NCI-H345 (cell line): ENCODE measurements at places on chromosomes 16 and 17.

GRCh38 chr17:42050393-42051012, at the start of gene C17orf113:
C17orf113 (minus strand) TSS chr17:42050601; CDS start chr17:42043376, 7,225 bp downstream.
- peak; percentile 57 for DNase-seq

GRCh38 chr17:69269131-69269998, 40.7 kb upstream of the ABCA10 start:
- DNase-seq, result no peak

DNA sequence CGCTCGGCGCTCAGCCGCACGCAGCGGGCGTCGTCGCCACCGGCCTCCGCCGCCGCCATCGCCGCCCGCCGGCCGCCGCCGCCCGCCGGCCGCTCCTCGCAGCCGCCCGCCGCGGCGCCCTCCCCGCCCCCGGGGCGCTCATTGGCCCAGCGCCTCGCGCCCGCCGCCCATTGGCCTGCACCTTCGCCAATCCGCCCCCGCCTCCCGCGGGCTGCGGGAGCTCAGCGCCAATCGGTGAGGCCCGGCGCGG, at the start of gene PGP:
Gene PGP (minus strand): TSS at position 122 of the 250 bp plus-strand sequence. CDS start 63 bp downstream, at position 59.
- DNase-seq, result no peak

DNA sequence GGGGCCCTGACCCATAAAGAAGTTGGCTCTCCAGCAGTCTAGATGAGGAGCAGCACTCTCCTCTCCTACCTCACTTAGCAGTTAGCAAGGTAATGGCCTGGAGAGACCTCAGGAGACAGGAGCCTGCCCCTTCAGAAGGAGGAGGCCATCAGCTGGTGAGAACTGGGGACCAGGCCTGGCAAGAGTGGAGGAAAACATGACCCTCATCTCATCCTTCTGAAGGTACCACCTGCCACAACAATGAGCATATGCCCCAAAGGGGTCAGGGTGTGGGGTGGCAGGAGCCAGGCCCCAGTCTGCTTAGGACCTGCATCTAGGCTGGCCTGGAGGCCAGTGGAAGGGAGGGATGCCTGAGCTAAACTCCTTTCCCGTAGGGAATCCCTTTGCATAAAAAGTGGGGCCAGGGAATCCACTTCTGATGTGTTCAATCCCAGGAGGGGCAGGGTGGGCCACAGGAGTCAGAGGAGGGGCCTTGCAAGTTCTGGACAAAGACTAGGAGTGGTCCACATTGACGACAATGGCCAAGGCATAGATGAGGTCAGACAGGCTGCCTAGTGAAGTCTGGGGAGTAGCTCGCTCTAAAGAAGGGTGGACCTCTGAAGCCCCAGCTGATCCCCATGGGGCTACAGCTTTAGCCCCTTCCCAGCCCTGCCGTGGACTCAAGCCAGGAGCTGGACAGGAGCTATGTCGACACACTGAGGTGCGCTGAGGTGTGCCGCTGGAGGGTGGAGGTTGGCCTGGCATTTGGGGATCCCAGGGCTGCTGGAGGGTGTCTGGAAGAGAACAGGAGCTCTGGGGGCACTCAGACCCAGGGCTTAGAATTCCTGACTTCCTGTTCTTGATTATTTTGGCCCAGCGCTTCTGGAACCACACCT, 986 bp downstream of the SEBOX start:
- DNase-seq, result no peak

DNA sequence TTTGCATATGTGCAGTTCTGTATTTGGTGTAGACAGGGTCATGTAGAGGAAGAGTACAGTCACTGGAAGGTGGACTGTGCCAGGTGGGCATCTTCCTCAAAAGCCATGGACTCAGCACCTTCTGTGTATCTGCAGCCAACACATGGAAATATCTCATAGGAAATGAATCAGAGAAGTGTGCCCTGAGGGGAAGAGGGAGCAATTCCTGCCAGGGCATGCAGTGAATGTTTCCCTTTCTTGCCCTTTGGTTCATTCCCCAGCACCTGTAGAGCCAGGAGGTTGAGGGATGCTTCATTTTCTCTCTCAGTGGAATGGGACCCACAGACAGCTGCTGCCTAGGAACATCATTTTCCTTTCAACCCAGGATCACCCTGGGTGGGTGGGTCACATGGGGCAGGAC, 146.1 kb upstream of the HSBP1 start:
- no peak for DNase-seq

- DNase-seq, result no peak
Measured at GRCh38 chr16:19304750-19305149, 19.2 kb downstream of the CLEC19A start.

DNA sequence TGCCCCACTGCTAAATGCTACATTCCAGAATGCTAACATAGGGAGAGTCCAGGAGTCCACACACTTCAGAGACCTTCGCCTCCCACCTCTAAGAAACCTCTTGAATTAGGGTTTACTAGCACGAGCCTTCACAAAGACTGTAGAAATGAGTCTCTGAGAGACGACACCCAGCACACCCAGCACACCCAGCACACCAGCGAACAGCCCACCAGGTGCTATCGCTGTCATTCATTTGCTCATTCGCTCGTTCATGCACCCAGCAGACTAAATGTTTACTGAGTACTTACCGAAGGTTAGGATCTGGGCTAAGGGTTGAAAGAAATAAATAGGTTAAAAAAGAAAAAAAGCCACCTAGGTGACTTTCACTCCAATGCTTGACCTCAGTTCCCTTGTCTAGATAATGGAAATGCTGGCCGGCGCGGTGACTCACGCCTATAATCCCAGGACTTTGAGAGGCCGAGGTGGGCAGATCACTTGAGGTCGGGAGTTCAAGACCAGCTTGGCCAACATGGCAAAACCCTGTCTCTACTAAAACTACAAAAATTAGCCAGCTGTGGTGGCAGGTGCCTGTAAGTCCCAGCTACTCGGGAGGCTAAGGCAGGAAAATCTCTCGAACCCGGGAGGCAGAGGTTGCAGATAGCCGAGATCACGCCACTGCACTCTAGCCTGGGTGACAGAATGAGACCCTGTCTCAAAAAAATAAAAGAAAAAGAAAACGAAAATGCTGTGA, 100.8 kb downstream of the ADCY9 start:
- no peak for DNase-seq

DNA sequence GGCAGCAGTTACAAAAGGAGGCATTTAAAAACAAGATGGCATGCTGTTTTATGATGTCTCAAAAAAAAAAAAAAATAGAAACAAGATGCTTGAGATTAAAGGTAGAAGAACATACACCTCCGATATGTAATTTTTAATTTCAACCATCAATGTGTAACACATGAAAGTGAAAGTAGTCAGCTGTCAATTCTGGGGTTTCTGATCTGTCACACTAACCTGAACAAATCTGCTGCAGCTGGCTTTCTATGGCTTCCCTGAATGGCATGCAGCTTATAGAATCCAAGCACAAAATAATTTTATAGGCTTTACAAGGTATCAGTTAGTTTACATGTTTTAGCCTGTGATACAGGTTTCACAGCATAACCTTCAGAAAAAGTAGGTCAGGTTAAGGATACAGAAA, 13.5 kb downstream of the GLYR1 start:
- no peak for DNase-seq

DNA sequence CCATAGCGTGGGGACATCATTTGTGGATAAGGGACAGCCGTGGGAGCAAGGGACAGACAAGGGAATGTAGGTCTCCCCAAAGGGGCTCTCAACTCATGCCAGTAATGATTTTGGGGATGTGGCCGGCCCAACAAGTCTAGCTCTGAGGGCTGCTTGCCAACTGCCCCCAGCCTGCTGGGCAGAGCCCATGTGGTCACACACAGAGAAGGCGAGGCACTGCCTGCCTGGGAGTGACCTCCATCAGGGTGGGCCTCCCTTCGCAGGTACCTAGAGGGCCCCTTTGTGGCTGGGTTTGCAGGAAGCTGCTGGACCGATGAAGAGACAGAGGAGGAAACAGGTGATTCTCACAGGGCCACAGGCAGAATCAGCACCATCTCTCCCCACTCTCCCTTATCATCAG, 177.1 kb downstream of the C16orf78 start:
- DNase-seq, result no peak

DNA sequence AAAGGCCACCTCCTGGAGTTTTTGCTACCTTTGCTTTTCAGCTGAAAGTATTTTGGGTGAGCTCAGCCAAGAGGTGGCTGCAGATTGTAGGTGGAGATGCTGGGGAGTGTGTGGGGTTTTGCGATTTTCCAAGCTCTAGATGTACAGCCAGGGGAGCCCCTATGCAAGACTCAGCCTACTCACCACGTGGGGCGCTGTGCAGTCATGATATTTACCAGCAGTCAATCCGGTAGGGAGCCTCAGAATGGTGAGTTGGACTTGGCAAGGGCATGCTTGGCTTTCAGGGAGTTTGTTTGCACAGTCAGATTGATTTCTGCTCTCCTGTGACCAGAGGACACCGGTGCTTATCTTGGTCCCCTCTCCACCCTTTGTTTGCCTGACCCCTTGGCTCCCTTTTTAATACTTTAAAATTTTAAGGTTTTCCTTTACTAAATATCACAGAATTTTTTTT, 175.3 kb downstream of the UTP18 start:
- DNase-seq, result peak; percentile 79

DNA sequence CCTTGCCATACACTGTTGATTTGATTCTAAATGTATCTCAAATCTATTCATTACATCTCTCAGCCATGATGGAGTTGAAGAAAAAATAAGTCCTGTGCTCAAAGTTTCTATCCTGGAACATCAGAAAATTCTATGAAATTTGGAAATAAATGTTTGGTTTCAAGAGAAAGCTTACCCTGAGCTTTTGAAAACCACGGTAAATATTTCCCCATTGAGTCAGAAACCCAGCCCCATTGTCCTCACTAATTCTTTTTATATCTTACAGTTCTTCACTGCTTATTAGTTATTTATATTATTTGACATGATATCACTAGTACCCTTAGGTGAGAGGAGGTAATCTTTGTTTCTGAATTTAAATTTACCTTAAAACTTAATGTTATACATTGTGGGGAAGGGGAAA, 128.5 kb downstream of the MRTFB start:
- DNase-seq, result no peak

DNA sequence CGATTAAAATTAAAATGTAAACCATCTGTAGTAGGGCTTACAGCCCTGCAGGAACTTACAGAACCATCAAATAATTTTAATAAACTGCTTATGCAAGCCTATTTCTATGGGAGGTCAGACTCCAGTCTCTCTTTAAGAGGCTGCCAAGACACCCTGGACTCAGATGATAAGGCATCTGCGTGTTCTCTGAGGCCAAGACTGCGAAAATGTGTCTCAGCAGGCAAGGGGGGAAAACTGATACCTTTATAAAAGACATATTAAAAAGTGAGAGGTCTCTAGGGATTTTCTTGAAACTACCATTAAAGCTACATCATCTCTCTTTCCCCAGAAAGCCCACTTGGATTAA, 32.2 kb downstream of the MPHOSPH6 start:
- no peak for DNase-seq

DNA sequence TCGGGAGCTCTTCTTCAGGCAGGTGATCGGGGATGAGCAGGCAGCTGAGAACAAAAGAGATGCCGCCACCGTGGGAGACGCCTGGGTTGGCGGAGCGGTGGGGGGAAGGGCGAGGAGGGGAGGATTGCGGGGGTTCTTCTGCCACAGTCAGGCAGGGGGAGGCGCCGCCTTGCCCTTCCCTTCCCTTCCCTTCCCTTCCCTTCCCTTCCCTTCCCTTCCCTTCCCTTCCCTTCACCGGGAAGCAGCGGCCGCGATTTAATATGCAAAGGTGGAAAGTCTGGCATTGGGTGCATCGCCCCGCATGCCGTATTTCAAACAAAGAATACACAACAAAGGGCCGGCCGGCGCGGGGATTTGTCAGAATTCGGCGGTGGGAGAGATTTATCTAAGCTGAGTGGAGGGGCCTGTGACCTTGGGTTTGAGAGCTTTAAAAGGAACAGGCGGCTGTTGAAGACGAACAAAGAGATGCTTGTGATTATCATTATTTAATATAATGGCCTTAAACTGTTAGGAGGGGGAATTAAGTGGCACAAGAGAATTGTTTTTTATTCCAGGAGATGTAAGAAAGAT, 262.3 kb upstream of the TNRC6C start:
- DNase-seq, result peak; percentile 61

DNA sequence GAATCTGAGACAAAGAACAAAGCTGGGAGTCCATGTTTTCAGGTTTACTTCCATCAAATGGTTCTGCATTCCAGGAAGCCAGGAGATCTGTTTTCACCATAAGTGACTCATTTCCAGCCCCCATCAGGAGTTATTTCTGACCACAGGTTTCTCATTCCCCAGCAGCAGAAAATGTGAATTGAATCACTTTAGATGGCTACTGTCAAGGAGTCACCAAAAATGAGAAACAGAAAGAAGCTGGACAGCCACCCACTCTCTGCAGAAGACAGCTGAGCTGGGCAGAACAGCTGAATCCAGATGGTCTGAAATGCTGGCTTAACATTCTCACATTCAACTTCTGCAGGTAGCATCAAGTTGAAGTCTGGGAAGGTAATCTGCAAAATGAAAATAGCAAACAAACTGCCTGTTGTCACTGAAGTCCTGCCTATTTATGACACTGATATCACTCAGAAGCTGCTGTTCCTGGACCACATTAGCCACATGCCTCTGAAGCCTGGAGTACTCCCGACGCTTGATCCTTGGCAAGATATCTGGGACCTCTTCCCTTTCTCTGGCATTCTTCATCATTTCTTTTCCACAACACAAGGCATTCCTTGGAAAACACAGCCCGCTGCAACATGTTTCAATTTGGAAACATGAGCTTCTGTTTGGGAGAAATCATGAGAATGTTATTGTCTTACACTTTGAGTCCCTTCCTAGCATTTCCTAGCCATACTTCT, 15.3 kb downstream of the CCL11 start:
- DNase-seq, result no peak

DNA sequence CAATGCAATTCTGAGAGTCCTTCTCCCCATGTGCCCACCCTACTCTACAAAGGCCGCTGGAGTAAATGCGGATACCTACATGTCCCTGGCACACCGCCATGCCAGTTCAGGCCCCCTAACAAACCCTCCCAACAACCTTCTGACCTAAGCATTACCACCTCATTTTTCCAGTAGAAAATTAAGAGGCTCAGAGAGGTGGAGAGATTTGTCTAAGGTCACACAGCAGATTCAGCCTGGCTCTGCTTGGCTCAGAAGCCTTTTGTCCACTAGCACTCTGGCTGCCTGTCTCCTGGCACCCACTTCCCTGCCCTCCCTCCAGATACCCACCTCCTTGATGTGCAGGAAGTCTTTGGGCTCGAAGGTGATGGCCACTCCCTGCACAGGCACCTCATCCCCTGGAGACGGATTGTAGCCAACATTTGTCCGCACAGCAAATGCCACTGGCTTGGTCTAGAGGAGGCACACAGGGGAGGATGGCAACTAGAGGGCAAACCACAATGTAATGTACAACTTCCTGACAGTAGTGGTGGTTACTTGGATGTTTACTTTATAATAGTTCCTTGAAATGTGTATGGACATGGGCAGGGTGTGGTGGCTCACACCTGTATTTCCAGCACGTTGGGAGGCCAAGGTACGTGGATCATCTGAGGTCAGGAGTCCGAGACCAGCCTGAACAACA, 10.2 kb downstream of the CACNB1 start:
- no peak for DNase-seq

DNA sequence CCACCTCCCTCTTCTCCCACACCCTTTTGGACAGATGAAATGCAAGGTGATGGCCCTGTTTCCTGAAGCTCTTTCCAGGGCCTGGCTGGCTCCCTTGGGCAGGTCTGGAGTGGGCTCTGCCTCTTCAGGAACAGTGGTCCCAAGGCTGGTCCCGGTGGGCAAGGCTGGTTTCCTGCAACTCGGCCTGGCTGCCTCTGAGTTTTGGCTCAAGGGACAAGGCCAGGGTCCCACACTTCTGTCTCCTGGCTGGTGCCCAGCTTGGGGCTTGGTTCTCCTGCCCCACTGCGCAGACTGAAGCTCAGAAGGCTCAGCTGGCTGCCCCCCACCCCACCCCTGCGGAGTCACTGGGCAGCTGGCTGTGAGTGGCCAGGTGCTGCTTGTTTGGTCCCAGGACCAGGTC, 3.8 kb upstream of the ACTG1 start:
- DNase-seq, result no peak
